Activated CD8-positive, alpha-beta memory T cell treated with anti-CD3 and anti-CD28 coated beads for 1 hour (primary cell): ENCODE measurements at places on chromosomes 3 and 15.
A peak's percentile ranks its signal among the peaks of the same experiment; 100 is the strongest.

- no peak for DNase-seq
Measured at GRCh38 chr3:87145553-87145952, 81.6 kb upstream of the CHMP2B start.

GRCh38 chr3:76096836-76097588, 311.7 kb upstream of the ZNF717 start:
- no peak for DNase-seq

DNA sequence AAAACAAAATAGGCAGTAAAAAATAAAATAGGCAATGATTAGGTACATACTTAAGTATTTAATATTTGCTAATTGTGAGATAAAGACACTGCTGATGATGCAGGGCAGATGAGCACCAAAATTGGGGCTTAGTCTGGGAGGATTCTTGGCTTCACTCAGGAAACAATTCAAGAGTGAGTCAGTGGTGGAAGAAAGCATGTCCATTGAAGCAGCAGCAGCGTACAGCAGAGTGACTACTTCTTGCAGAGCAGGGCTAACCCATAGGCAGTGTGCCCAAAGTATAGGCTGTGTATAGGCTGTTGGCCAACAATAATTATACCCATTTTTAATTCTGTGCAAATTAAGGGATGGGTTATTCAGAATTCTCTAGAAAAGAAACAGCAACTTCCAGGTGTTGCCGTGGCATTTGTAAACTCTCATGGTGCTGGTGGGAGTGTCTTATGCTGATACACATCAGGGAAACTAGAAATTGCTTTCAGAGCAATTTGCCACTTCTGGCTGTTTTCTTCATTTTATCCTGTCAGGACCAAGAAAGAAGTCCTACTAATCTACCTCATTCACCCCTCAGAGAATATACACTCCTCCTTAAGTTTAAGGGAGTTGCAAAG, 317.3 kb upstream of the NAALADL2 start:
- DNase-seq = no peak

GRCh38 chr15:90482124-90483011, 47.4 kb upstream of the CRTC3 start:
- no peak for DNase-seq

GRCh38 chr3:172189987-172190603, 150.7 kb downstream of the FNDC3B start:
- DNase-seq = no peak

DNA sequence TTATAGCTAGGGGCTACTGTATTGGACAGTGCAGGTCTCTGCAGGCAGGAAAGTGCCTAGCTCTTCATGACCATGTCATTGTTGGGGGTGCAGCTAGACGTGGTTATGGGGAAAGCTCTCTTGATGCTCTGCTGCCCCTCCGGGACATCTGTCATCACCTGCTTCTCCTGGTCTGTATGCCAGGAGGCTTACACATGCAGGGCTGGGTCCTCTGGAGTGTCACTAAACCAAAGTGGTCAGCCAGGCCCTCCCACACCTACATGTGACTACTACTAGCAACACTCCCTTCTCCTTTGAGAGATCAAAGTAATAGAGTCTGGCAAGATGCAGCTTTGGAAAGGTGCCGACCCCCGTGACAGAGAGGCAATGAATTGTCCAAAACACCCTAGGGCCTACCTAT, 98.5 kb downstream of the SST start:
- DNase-seq = no peak

- DNase-seq = no peak
Measured at GRCh38 chr3:61924090-61924735, 362.8 kb downstream of the PTPRG start.

GRCh38 chr3:101865751-101866509, 16.6 kb downstream of the NFKBIZ start:
- no peak for DNase-seq

DNA sequence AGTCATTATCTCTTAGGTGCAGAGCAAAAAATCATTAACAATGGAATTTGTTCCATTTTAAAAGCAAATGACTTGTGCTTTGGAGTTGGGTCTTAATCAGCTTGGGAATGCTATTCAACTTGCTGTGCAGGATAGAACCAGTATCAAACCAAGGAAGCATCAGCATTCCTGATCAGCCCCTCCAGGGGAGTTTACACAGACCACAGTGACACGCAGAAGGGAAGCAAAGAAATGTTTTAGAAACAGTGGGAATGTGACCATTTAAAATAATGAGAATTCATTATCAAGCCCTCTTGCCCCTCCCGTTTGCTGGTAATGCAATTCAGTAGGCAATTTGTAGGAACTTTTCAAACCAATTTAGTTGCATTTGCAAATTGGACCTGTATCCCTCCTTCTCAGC, 155.1 kb downstream of the LRTM1 start:
- DNase-seq = no peak

- DNase-seq = no peak
Measured at GRCh38 chr15:72585476-72586058, 68.9 kb upstream of the GOLGA6B start.

DNA sequence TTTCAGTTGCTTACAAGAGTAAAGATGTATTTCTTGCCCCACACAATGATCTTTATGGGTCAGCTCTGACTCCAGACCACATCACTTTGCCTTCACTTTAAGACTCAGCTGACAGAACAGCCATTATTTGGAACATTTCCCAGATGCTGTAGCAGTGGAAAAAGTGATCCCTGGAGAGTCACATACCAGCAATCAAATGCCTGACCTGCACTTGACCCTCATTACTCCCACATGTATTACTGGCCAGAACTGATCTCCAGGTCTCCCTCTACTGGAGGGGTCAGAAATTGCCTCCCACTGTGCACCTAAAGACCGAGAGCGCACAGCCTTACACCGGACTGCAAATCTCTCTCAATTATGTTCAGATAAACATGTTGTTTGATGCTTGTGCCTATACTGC, 88.6 kb upstream of the ZNF385D start:
- no peak for DNase-seq

- DNase-seq = no peak
Measured at GRCh38 chr3:171028779-171029232, 2.3 kb upstream of the SLC2A2 start.

- DNase-seq = no peak
Measured at GRCh38 chr3:105862217-105862616, 6.6 kb downstream of the CBLB start.

DNA sequence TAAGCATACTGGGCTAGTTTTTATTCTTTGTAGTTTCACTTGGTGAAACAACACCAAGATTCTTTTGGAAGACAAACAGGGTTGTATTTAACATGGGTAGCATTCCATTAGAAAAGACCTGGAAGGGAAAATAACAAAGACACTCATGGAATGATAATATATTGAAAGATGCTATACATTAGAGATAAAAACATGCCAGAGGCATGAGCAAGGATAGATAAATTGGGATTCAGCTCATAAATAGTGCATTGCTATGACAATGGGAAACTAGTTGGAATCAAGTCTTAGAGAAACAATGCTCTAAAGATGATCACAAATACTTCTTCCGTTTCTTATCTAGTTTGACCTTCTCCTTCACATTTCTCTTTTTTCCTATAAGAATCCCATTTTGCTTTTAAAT, 677.4 kb downstream of the ZNF385D start:
- DNase-seq = no peak

DNA sequence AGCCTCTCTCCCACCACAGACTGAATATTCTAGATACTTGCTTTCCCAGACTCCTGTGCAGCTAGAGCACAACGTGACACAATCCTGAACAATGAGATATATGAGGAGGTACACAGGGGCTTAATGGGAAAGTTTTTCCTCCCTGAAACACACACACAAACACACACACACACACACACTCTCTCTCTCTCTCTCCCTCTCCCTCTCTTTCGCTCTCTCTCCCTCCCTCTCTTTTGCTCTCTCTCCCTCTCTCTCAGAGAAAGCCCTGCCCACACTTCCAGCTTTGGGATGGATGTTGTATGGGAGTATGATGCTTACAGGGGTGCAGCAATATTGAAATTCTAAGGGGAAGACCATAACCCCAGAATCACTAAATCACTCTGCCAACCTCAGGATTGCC, 110.1 kb downstream of the PLD1 start:
- no peak for DNase-seq

DNA sequence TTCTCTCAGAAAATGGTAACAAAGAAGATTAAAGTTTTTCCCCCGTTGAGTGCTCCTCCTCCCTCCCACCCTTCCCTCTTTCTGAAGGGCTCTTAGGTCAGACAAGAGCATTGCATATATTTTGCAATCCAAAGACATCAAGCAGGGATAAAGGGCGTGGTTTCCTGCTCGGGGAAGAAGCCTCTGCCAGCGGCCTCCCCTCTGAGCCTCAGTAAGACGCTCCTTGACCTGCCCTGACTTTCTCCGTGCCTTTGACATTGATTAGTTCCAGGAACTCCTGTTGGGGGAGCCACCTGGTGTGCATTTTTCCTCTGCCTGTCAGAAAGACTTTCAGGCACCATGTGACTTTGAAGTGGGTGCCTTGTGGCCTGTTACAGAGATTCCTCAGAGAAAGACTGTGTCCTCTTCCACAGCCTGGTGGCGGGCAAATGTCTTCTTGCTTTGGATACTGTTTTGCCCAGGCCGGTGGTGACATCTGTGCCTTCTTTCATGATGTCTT, 87.2 kb upstream of the TBL1XR1 start:
- no peak for DNase-seq

DNA sequence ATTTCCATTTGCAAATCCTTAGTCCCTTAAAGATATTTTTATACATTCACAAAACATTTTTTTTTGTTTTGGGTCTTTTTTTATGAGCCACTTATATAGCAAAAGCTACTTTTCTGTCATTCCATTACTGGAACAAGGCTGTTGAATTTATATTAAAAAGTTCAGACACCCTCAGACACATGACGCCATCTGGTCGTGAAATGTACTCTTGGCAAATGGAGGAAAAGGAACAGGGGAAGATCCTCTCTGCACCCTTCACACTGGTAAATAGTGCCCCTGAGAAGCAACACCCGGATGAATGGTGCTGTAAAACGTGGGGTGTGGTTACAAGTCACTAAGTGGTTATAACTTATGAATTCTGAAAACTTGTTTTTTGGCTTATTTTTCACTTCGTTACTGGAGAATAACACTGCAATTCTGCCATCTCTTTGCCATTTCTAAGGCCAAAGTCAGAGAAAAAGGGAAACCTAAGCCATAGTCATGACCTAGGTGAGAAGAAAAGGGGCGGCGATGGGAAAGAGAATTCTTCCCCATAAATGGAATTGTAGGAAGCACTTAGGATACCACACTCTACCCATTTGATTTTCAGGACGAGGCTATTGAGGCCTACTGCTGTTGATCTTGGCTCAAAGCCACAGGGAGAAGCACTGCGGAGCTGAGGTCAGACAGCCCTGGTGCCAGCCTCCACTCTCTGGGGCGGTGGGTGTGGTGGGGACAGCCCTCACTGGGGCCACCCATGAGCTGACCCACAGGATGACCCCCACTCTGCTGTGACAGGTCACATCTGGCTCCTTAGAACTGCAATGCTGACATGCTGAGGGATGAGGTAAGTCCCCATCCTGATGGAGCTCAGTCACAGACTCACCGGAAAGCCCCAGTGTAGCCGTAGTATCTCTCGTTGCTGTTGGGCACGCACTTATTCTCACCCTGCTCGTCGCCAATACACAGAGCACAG, 21.9 kb downstream of the LTF start:
- DNase-seq = peak; percentile 11

GRCh38 chr3:151383956-151384355, 597 bp downstream of the P2RY12 start:
- no peak for DNase-seq

- no peak for DNase-seq
Measured at GRCh38 chr3:171783086-171783485, 27.2 kb downstream of the PLD1 start.

DNA sequence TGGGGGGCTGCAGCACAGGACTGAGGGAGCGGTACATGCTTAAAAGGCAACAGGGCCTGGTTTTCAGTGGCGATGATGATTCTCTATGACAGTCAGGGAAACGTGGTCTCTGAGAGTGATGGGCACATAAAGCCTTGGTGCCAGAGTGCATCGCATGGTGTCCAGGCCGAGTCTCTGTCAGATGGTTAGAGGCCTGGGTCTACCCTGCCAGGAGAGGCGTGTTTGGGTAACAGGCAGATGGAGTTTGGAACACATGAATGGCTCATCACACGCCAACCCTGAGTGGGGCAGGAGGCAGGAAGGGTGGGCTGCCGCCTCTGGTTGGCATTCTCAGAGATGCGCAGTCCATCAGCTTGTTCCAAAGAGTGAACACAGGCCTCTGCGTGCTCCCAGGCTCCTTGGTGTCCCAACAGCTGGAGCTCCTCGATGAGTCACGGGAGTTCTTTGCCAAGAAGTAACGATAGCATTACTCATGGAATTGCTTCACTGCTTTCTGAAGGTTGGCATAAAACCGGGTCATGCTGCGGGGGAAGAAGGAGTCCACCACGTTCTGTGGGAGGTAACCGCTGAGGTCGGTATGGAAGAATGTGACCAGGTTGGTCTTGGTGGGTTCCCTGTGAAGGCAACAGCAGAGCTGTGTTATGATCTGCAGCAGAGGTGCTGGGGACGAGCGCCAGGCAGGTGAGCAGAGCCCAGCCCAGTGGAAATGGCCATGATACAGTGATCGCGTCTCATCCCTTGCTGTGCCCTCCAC, 11.0 kb downstream of the STARD5 start:
- DNase-seq = no peak

DNA sequence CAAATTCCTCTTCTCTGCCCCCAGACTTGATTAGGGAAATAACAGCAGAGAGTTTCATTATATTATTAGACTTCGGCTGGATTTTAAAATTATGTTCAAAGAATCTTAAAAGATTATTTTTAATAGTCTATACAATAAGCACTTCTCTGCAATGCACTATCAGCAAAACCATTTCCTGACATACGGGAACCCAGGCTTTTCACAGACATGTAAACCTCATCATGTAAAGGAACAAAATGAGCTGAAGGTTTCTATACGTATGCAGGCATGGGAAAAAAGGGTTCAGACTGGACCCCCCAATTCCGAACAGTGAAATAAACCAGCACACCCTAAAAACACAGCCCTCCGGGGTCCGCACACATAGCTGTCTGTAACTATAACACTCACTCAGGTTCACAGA, 77.5 kb upstream of the LMOD3 start:
- no peak for DNase-seq

GRCh38 chr3:173217127-173217526, 76.1 kb upstream of the SPATA16 start:
- DNase-seq = no peak

- DNase-seq = no peak
Measured at GRCh38 chr15:47265686-47266085, 451.6 kb upstream of the SEMA6D start.

- DNase-seq = no peak
Measured at GRCh38 chr3:184601576-184602371, 40.2 kb downstream of the EPHB3 start.

DNA sequence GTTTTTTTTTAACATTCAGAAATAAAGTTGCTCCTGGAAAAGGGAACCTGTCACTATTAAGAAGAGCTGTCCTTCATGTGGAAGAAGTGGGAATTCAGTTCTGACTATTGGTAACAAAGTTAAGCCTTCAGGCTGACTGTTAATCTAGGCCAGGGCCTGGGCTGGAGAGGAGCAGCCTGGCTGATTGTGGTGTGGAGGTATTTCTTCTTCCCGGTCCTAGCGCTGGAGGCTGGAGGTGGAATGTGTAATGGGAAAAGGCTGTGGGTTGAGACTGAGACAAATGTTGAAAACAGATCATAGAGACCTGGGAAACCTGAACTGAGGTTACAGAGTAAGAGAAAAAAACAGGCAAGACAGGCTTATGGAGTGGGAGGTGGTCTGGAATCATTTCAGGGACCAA, 23.8 kb upstream of the SH3BP5 start:
- DNase-seq = no peak
